ENCODE measurements at places on chromosomes 7 and 10.

- no peak for DNase-seq
Measured at GRCh38 chr7:130887182-130887956, 153.4 kb upstream of the KLF14 start.

GRCh38 chr10:1204434-1205326 is 148.5 kb downstream of the WDR37 start:
- no peak for DNase-seq

- peak; percentile 11 for DNase-seq
Measured at GRCh38 chr10:63554657-63555056, 33.5 kb downstream of the REEP3 start.

DNA sequence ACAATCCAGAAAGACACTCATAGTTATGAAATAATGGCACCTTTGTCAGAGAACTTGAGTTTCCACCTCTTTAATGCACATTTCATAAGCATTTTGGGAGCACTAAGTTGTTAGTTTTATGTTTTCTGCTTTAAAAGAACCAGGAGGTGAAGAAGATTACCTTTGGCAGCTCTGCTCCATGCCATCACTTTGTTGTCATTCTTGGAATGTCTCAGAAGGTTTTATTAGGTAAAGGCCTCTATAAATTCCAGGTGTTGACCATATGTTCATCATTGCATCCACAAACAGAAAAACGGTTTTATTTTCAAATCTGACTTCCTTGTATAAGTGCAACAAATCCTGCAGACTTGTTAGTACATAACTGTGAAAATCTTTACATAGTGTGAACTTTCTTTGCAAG is 424.8 kb downstream of the MDFIC start:
- no peak for DNase-seq

GRCh38 chr7:91233212-91233611 is 31.0 kb upstream of the FZD1 start:
- DNase-seq = no peak

DNA sequence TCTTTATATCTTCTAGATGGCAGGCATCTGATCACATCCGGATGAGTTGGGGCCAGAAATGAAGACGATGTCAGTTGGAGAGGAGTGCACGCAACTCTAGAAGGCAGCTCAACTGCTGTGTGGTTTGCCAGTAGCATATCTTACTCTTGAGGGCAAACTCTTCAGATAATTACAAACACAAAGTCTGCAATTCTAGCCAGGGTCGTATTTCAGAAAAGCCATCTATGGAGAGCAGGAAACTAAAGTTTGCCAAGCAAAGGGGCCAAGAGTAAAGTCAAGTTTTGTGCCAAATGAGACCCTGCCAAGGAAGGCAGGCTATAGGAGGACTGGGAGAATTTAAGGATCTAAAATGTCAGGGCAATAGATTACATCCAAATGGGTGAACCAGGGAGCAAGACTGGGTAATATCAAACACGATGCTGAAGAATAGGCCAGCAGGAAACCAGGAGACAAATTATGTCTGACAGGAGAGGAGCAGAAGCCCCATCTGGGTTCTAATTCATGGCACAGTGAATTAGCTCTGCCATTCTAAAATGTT is 312.5 kb upstream of the SEMA3C start:
- no peak for DNase-seq

GRCh38 chr7:139570119-139570518 is 46.6 kb downstream of the CLEC2L start:
- no peak for DNase-seq

GRCh38 chr10:6023661-6024333 is 38.4 kb downstream of the IL2RA start:
- DNase-seq = no peak

GRCh38 chr7:149355390-149356048 is 93.5 kb downstream of the ZNF783 start:
- DNase-seq = no peak

GRCh38 chr7:2175091-2175490 is 57.7 kb downstream of the MAD1L1 start:
- DNase-seq = no peak

- no peak for DNase-seq
Measured at GRCh38 chr10:44042075-44042770, 342.7 kb downstream of the CXCL12 start.

DNA sequence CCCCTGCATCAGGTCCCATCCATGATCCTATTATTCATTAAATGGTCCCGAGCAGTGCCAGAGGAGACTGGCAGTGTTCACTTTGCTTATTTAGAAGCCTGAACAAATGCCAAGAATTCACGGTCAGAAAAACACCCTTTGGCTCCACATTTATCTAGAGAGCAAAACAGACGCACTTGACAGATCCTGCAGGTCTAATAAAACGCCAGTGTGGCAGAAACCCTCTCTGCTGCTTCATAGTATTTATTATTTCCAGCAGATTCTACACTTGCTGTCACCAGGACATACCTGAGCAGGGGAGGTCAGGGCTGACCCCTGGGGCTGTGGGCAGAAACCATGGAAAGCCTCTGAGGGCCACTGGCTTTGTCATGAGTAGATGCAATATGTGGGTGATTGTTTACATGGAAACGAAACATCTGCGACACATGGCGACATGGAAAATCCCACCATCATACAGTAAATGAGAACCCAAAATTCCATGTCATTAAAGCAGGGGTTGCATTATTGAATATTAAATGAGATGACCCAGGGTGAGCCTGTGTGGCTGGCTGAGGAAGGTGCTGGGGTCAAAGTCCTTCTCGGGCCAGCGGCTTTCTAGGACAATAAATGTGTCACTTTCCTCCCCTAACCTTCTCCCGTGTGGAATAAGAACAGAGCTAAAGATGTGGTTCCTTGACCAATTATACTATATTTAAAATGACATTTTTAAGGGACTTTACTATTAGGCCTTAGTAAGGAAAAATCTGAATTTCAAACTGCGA is 205.9 kb upstream of the SVIL start:
- DNase-seq = no peak

- DNase-seq = no peak
Measured at GRCh38 chr7:157407512-157408257, 70.9 kb downstream of the DNAJB6 start.

DNA sequence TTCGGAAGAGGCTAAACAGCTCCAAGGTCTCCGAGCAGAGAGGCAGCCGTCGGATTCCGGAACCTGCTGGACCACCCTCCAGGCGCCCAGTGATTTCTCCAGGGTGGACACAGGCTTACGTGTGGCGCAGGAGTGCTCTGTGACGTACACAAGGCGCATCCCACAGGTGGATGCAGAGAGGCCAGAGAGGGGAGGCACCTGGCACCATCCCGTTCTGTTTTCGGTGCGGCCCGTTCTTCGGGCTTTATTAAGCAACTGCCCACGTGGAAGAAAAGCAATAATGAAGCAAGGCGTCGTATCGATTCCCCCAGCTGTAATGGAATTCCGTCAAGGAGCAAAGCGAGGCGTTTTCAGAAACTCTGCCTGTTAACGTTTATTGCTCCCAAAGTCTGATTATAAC is 163.6 kb downstream of the PTPRN2 start:
- no peak for DNase-seq

- no peak for DNase-seq
Measured at GRCh38 chr10:23047201-23048050, 48.0 kb upstream of the MSRB2 start.

DNA sequence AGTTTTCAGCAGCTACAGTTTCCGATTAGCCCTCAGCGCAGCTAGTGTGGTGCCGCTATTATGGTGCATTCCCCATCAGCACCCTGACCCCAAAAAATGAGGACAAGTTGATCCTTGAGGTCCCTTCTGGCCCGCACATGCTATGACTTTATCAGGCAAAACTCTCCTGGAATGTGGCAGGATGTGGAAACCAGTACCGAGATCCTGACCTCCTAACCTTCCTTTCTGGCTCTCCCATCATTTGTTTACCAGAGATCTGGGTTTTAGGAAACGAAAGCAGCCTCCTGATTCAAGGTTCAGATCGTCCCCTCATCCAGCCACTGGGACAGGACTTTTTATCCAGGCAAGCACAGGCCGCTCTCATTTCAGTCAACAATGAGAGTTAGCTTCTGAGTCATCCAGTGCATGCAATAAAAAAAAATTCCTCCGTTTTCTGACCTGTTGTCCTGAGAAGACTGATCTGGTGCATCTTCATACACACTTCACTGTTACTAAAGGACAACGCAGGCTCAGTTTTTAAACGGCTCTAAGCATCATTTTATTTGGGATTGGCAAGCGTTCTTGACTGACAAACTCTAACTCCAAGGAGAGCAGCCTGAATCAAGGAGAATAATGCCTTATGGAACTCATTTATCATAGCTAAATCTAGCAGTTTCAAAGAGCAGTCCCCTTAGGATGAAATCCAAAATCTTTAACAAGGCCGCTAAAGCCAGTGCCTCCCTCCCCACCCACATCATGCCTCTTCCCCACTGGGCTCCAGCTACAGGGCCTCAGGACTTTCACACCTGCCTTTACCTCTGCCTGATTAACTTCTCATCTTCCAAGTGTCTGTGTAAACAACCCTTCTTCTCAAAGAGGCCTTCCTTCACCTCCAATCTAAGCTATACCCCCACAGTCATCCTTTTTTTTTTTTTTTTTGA is 17.1 kb downstream of the PDLIM1 start:
- DNase-seq = no peak

DNA sequence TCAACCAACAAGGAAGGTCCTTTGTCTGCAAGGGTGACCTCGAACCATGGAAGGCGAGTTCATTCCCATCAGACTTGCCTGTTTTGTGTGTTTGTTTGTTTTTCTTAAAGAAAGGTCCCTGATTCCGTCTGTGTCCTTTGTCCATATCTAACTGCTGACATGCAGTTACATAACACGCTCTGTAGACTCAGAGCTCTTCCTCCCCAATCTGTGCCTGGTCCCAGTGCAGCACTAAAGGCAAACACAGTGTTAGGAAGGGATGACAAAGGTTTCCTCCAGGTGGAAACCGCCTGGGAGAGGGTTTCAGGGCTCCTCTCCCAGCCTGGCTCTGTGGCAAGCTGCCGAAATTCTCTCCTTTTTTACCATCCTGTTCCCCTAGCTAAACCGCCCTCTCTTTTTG is 13.4 kb downstream of the JCAD start:
- no peak for DNase-seq

DNA sequence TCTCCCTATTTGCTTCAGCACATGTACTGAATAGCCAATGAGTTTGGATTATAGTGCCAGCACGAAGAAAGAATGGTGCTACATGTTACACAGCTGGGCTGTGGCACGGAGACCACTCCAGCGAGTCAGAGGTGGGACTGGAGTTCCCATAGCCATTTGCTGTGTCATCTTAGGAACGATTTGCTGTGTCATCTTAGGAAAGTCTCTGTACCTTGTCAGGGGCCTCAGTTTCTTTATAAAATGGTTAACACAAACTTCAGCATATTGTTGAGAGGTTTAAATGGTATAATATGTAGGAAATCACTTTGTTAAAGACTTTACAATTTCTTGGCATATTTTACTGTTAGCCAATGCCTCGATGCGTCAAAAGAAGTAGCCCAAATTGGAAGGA is 609.4 kb downstream of the LRMDA start:
- DNase-seq = no peak

DNA sequence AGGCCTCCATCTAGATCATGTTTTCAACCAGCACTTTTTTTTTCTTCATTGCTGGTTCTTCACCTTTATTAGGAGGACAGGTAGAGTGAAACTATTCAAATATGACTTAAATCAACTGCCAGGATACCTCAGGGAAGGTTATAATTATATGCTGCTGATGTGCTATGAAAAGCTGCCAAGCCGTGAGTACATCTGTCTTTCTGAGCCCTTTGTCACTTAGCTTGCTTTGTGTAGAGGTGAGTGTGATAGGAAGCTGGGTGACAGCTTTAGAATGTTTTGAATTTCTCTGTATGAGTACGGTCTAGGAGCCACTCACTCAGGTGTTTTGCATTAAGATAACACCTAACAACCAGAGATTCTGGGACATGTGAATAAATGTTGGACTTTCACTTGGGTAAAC is 365.2 kb downstream of the OTUD1 start:
- DNase-seq = no peak

DNA sequence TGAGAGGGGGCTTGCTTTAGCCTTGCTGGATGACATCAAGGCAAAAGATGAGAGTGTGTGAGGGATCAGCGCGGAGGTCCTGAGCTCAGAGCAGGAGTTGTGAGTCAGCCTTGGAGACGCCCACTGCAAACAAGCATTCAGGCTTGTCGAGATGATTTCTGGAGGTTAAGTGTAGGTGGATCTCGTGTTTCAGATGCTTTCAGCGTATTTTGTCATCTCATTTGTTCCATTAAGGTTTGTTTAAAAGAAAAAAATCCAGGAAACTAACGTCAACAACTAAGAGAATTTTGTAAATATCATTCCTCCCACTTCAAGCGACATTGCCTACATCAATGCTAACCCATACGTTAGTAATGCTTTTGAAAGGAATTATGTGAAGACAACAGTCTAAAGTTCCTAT is 715.4 kb upstream of the NRP1 start:
- DNase-seq = peak; percentile 12

- DNase-seq = no peak
Measured at GRCh38 chr7:159092701-159093121, 52.0 kb downstream of the VIPR2 start.

DNA sequence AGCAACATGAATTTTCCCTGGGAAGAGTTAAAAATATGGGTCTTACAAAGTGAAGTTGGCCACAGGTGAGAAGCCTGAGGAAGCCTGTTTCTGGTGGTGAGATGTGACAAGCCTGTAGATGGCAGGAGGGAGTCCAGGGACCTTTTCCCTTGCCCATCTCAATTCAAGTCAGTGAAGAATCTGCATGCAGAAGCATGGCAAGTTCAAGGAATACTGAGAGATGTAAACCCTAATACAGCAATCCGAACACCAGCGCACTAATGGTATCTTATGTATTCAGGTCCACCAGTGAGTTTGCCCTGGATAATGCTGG is 73.6 kb downstream of the RHOBTB1 start:
- no peak for DNase-seq

GRCh38 chr10:56928714-56929113 is 567.7 kb upstream of the ZWINT start:
- DNase-seq = no peak

DNA sequence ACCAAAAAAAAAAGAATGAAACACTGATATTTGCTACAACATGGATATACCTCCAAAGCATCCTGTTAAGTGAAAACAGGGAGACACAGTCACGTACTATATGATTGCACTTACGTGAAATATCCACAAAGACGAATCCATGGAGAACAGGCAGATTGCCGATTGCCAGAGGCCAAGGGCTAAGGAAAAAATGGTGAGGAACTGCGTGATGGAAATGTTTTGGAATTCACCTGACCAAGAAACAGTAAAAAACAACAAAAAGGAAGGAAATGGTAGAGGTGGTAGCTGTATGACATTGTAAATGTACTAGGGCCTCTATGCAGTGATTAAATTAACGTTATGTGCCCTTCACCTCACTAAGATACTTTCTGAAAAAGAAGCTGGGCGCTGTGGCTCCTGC is 44.1 kb upstream of the GTF2IRD1 start:
- no peak for DNase-seq

DNA sequence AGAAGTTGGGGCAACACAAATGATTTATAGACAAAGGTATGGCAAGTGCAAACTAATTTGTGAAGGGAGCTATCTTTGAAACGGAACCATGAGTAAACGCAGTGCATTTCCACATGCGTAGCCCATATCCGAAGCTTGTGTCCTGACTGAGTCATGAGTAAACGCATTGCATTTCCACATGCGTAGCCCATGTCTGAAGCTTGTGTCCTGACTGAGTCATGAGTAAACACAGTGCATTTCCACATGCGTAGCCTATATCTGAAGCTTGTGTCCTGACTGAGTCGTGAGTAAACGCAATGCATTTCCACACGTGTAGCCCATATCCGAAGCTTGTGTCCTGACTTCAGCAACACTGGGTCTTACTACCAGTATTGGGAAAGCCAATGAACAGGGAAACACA is 95.0 kb downstream of the CELF2 start:
- DNase-seq = no peak

- no peak for DNase-seq
Measured at GRCh38 chr10:92387289-92387940, 96.4 kb downstream of the MARCHF5 start.
